Stimulated activated CD4-positive, alpha-beta T cell treated with anti-CD3 and anti-CD28 coated beads, TNF-alpha, amount 100 ng/mL, for 4 hours (primary cell): ENCODE measurements at places on chromosomes 16 and 17.

GRCh38 chr16:66569131-66569530, 2.9 kb downstream of the CMTM1 start:
- no peak for DNase-seq

- no peak for DNase-seq
Observed at GRCh38 chr17:80177986-80178595, 8.3 kb downstream of the CARD14 start.

GRCh38 chr17:18070861-18071340, 16.8 kb upstream of the DRG2 start:
- DNase-seq = no peak

DNA sequence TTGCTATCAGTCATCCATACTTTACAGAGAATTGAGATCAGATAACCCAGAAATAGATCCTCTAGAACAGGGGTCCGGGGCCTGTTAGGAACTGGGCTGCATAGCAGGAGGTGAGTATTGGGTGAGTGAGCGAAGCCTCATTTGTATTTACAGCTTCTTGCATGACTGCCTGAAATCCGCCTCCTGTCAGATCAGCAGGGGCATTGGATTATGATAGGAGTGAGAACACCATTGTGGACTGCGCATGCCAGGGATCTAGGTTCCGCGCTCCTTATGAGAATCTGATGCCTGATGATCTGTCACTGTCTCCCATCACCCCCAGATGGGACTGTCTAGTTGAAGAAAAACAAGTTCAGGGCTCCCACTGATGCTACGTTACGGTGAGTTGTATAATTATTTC, 13.0 kb upstream of the SCIMP start:
- DNase-seq = no peak

GRCh38 chr16:79363035-79363434, 237.5 kb downstream of the MAF start:
- DNase-seq = no peak

GRCh38 chr17:4980644-4981216, 6.7 kb downstream of the CAMTA2 start:
- DNase-seq = no peak

DNA sequence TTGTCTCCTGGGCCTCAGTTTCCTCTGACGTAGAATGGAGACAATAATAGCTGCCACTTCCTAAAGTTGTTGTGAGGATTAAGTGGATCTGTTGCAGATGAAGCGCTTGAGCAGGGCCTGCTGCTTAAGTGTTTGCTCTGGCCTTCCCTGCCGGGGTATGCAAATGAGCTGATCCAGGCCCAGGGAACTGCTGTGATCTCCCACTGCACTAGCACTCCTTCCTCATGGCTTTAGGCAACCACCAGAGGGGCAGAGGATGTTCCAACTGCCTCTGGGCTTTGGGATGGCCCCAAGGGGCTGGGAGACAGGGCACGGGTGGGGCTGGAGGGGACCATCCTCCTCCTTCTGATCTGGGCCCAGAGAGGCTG, 6.2 kb downstream of the SBK1 start:
- DNase-seq = no peak

DNA sequence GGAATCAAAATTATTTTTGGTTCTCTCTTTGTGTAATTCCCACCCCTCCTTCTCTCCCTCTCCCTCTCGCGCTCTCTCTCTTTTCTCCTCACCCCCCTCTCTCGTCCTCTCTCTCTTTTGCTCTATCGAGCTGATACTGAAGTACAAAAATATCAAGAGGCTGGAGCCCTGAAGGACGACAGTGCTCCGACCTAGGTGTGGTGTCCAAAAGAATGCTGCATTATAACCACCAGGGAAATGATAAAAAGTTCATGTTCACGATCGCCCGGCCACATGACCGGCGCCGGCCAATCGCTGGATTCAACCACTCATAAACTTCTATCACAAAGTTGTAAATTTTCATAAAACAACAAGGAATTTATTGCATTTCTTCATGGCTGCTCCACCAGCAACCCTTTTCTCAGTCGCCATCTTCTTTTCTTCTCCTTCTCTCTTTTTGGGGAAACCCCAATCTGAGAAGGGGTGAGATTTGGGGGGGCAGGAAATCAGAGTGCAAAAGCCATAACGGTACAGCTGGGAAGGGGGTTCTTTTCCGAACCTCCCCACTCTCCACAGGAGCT, at the start of gene HOXB6:
HOXB6 (minus strand) TSS at position 217 of the 560 bp plus-strand sequence. CDS start 6,836 bp downstream, outside the sequence.
- DNase-seq = no peak

DNA sequence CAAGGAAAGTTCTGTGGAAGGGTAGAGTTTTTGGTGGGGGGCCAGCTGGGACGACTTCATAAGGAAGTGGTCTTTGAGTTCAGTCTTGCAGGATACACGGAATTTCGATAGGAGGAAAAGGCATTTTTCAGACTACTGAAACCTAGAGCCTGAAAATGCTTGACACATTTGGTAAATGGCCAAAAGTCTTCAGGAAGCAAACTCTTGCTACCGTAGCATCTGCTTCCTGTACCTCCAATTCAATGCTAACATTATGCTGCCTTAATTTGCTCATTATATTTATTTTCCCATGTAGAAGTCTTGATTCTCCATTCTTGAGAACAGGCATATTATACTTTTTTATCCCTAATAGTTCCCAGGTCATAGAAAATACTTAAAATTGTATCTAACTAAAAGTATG, 129.3 kb upstream of the MED13 start:
- DNase-seq = no peak

- DNase-seq = no peak
Observed at GRCh38 chr16:57268804-57269800, 15.4 kb downstream of the PLLP start.

- DNase-seq = no peak
Observed at GRCh38 chr17:40577611-40578065, 12.4 kb upstream of the CCR7 start.

GRCh38 chr16:20814784-20815183, 8.5 kb downstream of the REXO5 start:
- DNase-seq = no peak

DNA sequence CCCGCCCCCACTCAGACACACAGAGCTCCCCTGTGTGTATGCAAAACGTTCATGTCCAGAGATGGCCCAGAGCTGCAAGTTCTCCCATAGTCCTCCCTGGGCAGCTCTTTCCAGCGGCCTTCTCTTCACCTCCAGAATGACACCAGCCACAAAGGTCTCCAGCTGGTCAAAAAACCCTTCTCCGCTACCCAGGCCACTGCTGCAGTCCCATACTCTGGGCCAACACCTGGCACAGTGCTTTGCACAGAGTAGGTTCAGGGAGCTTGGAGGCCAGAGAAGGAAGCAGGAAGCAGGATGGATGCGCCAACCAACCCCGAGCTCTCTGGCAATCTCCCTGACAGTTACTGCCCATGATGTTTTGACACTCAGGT, 1.1 kb upstream of the STAT5B start:
- no peak for DNase-seq

DNA sequence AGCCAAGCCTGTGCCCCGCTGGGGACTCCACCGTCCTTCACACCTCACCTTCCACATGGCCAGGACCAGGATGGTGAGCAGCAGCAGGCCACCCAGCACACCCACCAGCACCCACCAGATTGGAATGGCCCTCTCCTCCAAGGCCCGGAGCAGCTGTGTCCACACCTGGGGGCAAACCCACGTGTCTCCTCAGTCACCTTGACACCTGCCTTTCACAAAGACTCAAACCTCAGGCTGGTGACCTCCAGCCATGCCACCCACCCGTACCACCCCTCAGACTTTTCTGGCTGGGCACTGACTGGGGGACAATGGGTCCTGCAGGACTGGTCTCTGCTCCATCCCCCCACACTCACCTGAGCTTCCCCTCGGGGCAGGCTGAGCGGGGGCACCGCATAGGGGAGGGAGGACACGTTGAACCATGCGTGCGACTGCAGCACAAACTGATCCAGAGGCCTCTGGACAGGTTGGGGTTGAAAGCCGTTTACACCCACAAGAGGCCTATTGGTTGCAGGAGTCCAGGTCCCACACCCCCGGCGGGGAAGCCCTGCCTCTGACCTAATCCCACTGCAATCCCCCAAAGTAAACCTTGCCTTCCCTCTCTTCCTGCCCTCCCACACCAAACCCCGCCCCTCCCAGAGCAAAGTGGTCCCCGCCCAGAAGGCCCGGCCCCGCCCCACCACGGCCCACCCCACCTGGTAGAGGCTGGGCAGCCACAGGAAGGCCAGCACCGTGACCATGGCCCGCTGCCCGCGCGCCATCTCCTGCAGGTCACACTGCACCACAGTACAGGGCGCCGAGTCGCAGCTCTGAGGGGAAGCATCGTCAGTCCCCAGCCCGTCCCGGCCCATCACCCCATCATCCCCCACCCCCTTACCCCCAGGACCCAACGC, 10.9 kb upstream of the FAM171A2 start:
- DNase-seq = no peak

DNA sequence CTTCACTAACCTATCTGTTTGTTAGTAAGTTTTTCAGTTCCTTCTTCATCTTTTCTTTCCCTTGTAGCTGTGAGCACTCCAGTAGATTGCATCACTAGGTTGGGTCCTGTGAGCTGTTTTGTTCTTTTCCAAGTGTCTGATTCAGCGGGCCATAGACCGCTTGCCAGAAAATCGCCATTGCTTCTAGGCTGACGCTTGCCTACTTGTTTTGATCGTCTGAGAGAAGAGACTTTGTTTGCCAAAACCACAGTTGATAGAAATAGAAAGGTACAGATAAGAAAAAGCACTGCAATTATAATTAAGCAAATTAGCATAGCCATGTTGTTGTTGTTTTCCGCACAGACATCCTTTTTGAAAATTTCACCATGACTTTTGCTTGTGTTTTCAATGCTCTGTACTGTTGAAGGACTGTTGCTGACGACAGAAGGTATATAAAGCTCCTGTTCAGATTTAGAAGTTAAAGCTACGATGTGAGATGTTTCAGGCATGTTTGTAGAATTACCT, 3.1 kb downstream of the EVI2A start:
- DNase-seq = no peak

GRCh38 chr17:39899215-39899614, 19.2 kb downstream of the GSDMB start:
- no peak for DNase-seq

DNA sequence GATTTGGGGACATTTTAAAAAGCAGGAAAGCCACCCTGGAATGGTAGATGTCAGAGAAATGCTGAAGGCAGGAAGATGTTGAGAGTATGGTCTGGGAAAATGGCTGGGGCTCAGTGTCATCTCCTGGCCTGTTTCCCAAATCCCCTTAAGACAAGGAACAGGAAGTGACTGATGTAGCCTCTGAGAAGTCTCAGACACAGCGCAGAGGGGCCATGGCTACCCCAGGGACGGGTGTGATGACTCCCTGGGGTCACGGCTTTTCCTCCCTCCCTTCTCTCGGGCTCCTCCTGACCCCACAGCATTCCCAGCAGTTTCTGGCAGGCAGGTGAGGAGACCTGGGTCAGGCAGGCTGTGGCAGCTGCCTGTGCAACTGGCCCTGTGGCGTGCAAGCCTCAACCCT, 45.4 kb downstream of the RAP1GAP2 start:
- DNase-seq = no peak

- DNase-seq = no peak
Observed at GRCh38 chr17:42900460-42901331, at the start of gene G6PC1. Gene G6PC1 (plus strand): TSS chr17:42900799. CDS start chr17:42900877, 78 bp downstream.

DNA sequence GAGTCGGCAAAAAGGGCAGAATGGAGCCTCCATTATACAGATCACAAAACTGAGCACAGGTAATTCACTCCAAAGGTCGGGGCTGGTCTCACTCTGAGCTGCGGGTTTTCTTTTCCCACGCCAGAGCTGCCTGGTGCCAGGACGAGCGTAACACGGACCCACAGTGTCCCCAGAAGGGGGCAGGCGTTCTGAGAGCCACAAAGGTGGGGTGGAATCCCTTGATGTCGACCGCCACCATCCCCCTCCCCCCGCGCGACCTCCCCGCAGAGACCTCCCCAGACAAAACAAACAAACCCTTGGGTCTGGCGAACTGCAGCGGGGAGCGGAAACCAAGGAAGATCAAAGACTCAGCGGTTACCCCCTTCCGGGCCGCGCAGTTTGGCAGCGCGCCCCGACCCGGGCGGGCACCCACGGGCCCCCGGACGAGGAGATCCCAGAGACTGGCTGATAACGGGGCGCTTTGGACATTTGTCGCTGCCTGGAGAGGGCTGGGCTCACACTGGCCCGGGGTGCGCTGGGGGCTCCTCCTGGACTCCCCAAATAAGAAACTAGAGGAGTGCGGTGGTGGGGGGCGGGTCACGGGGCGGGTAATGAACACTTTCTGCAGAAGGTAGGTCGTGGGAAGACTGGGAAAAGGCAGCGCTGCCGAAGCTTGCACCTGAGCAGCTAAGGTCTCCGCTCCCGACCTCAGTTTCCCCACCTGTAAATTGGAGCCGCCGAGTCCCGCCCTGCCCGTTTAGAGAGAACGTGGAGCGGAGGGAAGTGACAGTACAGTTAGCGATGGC, 664 bp upstream of the NKD1 start:
- peak; percentile 60 for DNase-seq
